ENCODE measurements at places on chromosomes 5 and 9. TPM values are rescaled to one million over a fixed set of nuclear protein-coding genes. Genes with fewer than 3 reads are reported as not detected.

- no peak for DNase-seq
Measured at GRCh38 chr9:132637801-132638200, 32.0 kb downstream of the DDX31 start.

GRCh38 chr5:135373736-135374515, 25.1 kb downstream of the MACROH2A1 start:
- no peak for DNase-seq

DNA sequence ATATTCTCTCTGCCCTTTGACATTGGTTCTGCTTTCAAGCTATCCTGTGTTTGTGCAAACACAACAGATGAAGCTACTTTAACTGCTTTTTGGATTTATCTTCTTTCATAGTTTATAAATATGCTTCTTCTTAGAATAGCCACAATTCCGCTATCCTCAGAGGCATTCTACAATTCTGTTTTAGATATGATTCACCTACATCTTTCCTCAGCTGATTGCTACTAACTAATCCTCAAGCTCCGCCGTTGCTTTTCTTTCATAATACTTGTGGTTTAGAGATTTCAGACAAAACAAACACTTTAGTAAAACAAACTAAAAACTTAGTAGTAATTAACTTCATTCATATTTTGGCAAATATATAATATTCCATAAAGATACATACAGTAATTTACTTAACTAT, 52.5 kb downstream of the ECPAS start:
- no peak for DNase-seq

Gene REEP2
- 2.2 TPM for total RNA-seq

GRCh38 chr9:124137009-124137943, 120.5 kb upstream of the NEK6 start:
- no peak for DNase-seq

- DNase-seq = no peak
Measured at GRCh38 chr5:113846941-113847340, 333.4 kb downstream of the YTHDC2 start.

GRCh38 chr9:75962013-75962661, 71.7 kb downstream of the PCSK5 start:
- DNase-seq = peak; percentile 17

DNA sequence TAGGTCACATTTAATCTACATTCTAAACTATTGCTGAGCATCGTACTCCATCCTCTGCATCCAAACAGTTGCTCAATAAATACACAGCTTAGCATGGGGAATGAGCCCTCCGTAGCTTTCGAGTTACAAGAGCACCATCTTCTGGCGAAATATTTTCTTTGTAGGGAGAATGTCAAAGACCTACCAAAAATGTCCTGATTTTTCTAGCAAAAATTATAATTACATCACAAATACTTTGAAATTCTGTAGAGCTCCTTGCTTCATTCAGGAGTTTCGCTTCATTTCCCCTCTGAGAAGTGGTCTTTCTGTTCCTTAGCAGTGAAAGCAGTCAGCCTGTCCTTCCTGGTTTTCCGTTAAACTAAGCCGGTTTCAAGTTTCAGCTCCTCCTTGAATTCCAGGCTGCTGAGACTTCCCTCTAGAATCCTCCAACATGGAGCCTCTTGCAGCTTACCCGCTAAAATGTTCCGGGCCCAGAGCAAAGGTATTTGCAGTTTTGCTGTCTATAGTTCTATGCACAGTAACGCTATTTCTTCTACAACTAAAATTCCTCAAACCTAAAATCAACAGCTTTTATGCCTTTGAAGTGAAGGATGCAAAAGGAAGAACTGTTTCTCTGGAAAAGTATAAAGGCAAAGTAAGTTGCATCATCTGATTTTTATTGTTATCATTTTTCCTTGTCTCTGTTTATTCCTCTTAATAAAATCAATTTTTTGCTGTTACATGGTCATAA, at the start of gene GPX8:
Gene GPX8, plus strand, starts transcription at position 409 of the 730 bp plus-strand sequence. Its CDS starts 22 bp downstream, at position 431.
- DNase-seq = peak; percentile 29

- DNase-seq = no peak
Measured at GRCh38 chr5:55540525-55540924, 5.8 kb upstream of the PLPP1 start.

- no peak for DNase-seq
Measured at GRCh38 chr5:132010645-132010988, 841 bp downstream of the ACSL6 start.

DNA sequence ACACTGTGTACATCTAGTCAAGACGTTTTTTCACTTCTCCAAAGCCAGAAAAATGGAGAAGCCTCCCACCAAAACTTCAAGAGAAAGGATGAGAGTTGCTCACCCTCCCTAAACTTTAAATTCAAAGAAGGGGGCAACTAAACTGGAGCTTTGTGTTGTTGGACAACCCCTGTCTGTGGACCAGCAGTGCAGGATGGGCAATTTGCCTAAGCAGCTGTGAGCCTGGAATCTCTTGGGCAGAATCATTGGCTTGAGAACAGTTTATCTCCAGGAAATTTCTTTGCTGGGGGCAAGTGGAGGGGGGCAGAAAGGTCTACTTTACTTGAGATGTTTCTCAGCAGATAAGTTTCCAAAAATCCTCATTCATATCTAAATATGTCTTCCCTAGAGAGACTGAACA, 151.8 kb downstream of the MUSK start:
- DNase-seq = no peak

Gene CDX1
- total RNA-seq = not detected

Gene RGS14
- total RNA-seq = 39.2 TPM

Gene IQGAP2
- 55.9 TPM for total RNA-seq

GRCh38 chr9:21611891-21612290, 129.8 kb upstream of the IFNE start:
- peak; percentile 38 for DNase-seq

DNA sequence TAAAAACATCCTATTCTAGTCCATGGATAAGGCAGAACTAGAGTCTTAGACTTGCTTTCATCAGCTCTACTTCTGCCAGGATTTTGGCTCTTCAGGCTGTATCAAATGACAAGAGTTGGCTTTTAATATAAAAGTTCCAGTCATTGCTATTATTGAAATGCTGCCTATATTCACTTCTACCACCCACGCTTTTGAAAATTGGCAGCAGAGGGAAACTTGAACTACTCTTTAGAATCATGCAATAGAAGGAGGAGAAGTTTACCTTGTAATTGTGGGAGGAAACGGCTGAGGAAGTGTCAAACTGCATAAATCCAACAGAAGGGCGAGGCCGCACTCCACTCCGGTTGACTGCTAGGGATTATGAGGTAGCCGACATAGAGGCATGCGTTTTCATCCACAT, 122.6 kb upstream of the BASP1 start:
- no peak for DNase-seq

Gene CATSPER3
- total RNA-seq = 0.32 TPM

DNA sequence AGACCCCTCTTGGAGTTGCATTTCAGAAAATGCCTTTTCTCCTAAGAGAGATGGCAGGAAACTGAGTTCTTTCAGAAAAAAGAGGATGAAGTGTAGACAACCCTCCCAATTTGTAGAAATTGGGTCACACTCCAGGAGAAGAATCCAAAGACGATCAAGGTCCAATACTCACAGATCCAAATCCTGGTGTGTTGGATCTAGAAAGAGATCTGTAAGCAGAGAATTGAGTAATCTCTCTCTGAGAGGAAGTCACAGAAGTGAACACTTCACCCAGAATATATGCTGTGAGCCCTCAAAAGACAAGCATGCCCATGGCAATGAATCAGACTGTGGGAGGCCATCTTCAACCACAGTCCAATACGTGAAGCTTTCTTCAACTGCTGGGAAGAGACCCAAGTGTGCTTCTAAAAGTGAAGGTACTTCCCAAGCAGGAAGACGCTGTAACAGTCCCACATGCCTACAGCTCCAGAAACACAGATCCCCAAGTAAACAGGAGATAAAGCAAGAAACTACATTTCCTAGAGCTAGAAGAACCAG, 182.7 kb downstream of the SMC2 start:
- DNase-seq = no peak

DNA sequence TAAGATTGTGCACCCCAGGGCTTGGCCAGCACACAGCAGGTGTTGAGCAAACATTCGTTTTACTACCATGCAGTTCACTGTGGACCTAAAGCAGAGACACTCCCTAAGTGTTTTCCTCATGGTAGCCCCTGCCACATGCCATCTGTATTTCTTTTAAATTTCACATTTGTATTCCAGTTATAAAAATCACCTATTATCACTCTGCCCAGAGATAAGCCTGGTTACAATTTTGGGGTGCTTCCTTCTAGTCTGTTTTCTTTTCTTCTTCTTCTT, 10.9 kb upstream of the FIBCD1 start:
- no peak for DNase-seq

Gene SHOC1
- total RNA-seq = not detected

Gene PPP6C
- 43.6 TPM for total RNA-seq

Gene PCDHB12
- not detected for total RNA-seq

DNA sequence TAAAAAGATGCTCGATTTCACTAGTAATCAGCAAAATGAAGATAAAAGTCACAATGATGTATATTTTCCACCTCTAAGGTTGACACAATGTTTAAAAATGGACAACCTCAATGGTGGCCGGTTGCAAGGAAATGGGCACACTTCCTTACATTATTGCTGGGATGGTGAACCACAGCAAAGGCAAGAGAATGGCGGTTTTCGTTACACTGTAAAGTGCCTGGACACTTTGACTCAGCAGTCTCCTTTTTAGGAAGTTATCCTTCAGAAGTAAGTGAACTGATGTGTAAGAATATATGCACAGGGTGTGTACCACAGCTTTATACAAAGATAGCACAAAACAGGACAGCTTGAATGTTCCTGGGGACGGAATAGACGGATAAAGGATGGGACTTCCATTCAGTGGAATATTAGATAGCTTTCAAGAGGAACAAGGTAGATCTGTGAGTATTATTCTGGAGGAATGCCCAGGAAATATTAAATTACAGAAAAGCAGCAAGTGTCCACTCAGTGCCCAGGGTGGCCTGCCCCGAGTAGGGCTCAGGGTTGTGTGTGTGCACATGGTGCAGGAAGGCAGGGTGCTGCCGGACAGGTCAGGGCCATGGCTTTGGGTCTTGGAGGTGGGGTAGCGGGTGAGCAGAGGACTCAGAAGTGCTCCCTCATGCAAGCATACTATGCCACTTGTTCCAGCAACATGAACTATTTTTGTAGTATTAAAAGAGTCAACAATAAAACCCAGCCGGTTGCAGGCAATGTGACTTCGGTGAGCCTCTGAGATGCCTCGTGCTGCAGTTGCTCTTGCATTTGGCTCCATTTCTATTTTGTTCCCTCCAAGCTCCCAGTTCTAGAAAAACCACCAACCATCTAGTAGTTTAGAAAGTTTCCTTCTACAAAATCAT, 24.5 kb downstream of the GADD45G start:
- no peak for DNase-seq

- no peak for DNase-seq
Measured at GRCh38 chr5:9483243-9483642, 62.6 kb downstream of the SEMA5A start.

DNA sequence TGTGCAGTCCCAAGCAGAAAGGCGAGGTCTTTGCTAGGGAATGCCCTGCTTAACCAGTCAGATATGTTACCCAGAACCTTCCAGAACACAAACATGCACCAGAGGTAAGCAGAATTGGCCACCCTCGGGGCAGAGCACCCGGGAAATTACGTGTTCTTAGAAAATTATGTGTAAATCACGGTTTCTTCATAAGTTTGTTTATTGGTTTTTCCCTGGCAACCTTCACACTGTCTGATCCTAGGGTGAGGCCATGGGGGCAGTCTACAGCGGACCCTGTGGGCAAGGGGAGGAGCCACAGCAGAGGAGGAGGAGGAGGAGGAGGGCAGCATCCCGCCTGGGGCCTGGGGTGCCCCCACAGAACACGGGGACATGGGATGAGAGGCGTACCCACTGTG, 31.4 kb downstream of the RXRA start:
- no peak for DNase-seq

Gene UBE2QL1
- not detected for total RNA-seq

GRCh38 chr5:54388409-54388808, 67.1 kb upstream of the HSPB3 start:
- no peak for DNase-seq

- DNase-seq = no peak
Measured at GRCh38 chr9:73042155-73042554, 89.3 kb upstream of the ALDH1A1 start.

DNA sequence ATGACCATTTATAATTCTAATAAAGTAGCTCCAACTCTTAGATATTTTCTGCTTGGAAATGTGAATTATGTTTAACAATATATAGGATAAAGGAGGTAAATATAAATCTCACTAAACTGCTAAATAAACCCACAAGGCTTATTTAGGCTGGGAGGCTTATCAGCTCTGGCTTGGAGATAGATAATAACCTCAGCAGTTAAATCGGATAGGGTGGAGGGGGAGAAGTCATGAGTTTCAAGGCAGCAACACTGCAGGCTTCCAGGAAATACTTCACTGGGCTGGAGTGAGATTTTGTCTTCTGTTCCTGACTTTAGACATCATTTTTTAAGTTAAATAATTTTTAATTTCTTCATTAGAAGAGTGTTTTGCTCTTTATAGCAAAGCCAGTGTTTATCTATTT, 80.0 kb upstream of the ITGA2 start:
- no peak for DNase-seq

GRCh38 chr5:10801931-10802666, 41.1 kb upstream of the DAP start:
- DNase-seq = no peak

GRCh38 chr5:125290935-125291334, 544.5 kb upstream of the ZNF608 start:
- DNase-seq = no peak

Gene FYB1
- total RNA-seq = 129 TPM

DNA sequence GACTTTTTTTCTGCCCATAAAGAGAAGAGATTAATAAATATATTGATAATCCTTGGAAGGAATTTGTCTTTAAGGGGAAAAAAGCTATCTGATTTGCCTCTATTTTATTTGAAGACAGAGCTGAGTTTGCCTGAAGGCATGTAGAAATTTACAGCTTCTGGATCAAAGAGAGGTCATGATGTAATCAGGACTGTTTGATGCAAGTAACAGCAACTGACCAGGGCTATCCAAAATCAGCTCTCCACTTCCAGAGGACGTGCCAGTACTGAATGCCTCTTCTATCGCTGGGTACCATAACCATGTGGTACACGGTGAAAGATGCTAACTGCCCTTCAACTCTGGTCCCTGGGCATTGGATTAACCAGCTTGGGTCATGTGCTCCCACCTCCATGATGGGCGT, 90.6 kb downstream of the ZFAND5 start:
- no peak for DNase-seq

Gene C5orf46
- not detected for total RNA-seq

GRCh38 chr5:2705861-2706260, 45.6 kb downstream of the IRX2 start:
- no peak for DNase-seq

Gene FAXDC2
- total RNA-seq = not detected

Gene NAIF1
- 12.8 TPM for total RNA-seq

DNA sequence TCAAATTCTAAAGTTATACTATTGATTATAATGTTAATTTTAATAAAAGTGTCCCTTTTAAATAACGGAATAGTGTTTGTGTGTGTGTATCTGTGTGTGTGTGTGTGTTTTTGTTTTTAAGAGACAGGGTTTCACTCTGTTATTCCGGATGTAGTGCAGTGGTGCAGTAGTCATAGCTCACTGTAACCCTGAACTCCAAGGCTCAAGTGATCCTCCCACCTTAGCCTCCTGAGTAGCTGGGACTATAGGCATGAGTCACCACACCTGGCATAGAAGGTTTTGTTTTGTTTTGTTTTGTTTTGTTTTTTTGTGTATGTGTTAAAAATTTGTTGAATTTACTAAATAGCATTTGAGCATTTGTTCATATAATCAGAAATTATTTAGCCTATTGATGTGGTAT, 64.6 kb downstream of the YTHDC2 start:
- no peak for DNase-seq

GRCh38 chr9:128825923-128826700, 3.5 kb downstream of the SPOUT1 start:
- no peak for DNase-seq

GRCh38 chr5:98424681-98425450, 348.6 kb upstream of the RGMB start:
- DNase-seq = no peak
